ENCODE measurements at places on chromosomes 6 and 20. TPM values are rescaled to one million over a fixed set of nuclear protein-coding genes. Genes with fewer than 3 reads are reported as not detected.
A peak's percentile ranks its signal among the peaks of the same experiment; 100 is the strongest.

C6orf163 gene
- 2.0 TPM for total RNA-seq

PTPRK gene
- 6.4 TPM for total RNA-seq

DNA sequence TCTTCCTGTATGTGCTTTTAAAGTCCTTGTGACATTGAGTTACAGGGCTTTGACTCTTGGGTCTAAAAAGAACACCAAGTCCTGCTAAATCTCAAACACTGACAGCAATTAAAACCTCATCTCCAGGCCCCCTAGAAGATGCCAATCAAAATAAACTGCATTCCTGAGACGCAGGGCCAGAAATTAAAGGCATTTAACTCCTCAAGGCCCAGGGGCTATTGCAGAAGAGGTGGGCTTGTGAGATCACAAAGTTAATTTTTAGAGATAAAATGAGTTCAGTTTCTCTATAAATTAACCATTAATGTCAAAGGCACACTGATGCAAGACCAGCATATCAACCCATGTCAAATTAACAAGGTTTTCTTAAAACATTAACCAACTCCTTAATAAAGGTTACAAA is 145.6 kb upstream of the CARMIL1 start:
- H3K4me1 ChIP-seq, result peaks cover 42% of the 10 kb centered on the region
- peaks cover 42% of the 10 kb centered on the region for H3K36me3 ChIP-seq
- peak overlapping the region; percentile 82 for H3K4me3 ChIP-seq
- no peaks in the 10 kb centered on the region for H3K27me3 ChIP-seq
- H3K27ac ChIP-seq, result no peak overlapping the region

- no peaks in the 10 kb centered on the region for H3K36me3 ChIP-seq
- no peaks in the 10 kb centered on the region for H3K4me1 ChIP-seq
- no peaks in the 10 kb centered on the region for H3K27me3 ChIP-seq
- H3K4me3 ChIP-seq, result no peak overlapping the region
- DNase-seq, result no peak
- H3K27ac ChIP-seq, result no peak overlapping the region
Measured at GRCh38 chr20:8932192-8933165, 136.4 kb upstream of the PLCB4 start.

DNA sequence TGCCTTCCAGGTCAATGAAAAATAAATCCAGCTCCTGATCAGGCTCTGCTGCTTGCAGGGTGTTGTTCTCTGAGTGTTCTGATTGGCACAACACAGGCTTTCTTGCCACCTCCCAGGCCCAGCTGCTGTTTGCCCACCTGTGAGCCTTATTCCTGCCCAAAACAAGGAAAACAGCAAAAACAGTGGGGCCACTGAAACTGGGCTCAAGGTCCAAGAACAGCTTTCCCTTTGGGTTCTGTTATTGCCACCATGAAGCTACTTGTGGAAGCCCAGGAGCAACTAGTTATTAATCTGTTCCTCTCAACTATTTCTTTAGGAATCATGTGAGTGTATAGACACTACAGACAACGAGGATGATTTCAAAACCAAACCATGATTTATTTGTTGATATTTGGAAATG is 159.1 kb downstream of the PLCB1 start:
- no peak overlapping the region for H3K4me3 ChIP-seq
- H3K27ac ChIP-seq, result no peak overlapping the region
- H3K36me3 ChIP-seq, result no peaks in the 10 kb centered on the region
- no peaks in the 10 kb centered on the region for H3K27me3 ChIP-seq

DNA sequence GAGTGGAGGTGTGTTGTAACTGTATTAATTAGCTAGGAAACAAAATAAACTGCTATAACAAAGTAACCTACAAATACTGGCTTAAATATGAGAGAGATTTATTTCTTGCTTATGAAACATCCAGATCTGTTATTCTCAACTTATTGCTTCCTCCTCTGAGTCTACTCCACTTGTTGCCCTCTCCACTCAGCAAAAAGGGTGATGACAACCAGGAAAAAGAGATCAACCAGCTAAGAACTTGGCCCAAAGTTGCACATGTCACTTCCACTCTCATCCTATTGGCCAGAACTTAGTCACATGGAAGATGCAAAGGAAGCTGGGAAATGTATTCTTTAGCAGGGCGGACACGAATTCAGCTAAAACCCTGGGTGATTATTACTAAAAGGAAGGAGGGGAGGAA is 5.2 kb upstream of the TP53RK start:
- no peaks in the 10 kb centered on the region for H3K27me3 ChIP-seq
- H3K36me3 ChIP-seq, result no peaks in the 10 kb centered on the region
- DNase-seq, result no peak

- peak; percentile 33 for DNase-seq
- H3K4me1 ChIP-seq, result peaks cover 19% of the 10 kb centered on the region
- H3K27me3 ChIP-seq, result peaks cover 26% of the 10 kb centered on the region
Measured at GRCh38 chr6:44000164-44000842, 126.9 kb downstream of the MRPL14 start.

- H3K4me1 ChIP-seq, result no peaks in the 10 kb centered on the region
- H3K36me3 ChIP-seq, result no peaks in the 10 kb centered on the region
- peaks cover 15% of the 10 kb centered on the region for H3K27me3 ChIP-seq
- no peak overlapping the region for H3K27ac ChIP-seq
Measured at GRCh38 chr20:59673288-59673997, 69.1 kb downstream of the PHACTR3 start.

DNA sequence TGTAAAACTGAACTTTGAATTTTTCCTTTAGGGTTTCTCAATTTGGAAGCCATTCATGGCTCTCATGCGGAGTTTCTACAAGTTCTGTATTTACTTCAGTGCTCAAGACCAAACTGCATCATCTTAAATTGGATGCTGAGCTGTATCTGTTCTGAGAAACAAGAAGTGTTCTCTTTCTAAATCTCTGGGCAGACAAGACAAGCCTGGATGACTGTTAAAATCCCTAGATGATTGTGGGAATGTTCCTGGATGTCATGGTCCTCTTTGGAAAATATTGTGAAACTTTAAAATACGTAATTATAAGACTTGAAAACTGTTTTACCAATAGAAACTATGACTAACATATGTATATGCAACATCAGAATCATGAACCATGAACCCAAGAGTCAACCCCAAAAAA is 6.2 kb upstream of the GCM1 start:
- H3K4me1 ChIP-seq, result no peaks in the 10 kb centered on the region
- DNase-seq, result no peak
- H3K27ac ChIP-seq, result no peak overlapping the region
- H3K27me3 ChIP-seq, result peaks cover 8% of the 10 kb centered on the region
- H3K36me3 ChIP-seq, result no peaks in the 10 kb centered on the region

- H3K27ac ChIP-seq, result no peak overlapping the region
- peaks cover 61% of the 10 kb centered on the region for H3K27me3 ChIP-seq
- peaks cover 10% of the 10 kb centered on the region for H3K4me1 ChIP-seq
- peak overlapping the region; percentile 92 for H3K4me3 ChIP-seq
- H3K36me3 ChIP-seq, result no peaks in the 10 kb centered on the region
Measured at GRCh38 chr6:50815436-50816114, 3.1 kb upstream of the TFAP2B start.

DNA sequence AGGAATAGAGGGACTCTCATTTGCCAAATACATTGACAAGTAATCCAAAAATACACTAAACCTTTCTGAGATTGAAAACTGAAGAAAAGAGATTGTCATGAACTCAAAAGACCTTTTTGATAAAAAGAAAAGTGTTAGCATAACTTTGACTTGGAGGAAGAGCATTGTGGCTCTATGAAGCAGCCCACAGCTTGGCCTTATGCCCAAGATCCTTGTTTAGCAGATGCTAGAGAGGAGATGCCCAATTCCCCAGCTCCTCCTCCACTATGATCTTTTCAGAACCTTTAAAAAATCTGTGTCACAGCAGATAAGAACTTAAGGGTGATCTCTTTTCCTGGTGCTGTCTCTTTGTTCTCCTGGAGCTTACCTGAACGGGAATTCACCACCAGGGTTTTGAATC is 35.8 kb upstream of the IGF2R start:
- DNase-seq, result no peak
- no peaks in the 10 kb centered on the region for H3K27me3 ChIP-seq
- no peaks in the 10 kb centered on the region for H3K36me3 ChIP-seq
- peaks cover 33% of the 10 kb centered on the region for H3K4me1 ChIP-seq

- H3K36me3 ChIP-seq, result no peaks in the 10 kb centered on the region
- H3K27me3 ChIP-seq, result no peaks in the 10 kb centered on the region
- no peak overlapping the region for H3K27ac ChIP-seq
- DNase-seq, result no peak
Measured at GRCh38 chr6:52545406-52546119, 31.3 kb downstream of the TRAM2 start.

DNA sequence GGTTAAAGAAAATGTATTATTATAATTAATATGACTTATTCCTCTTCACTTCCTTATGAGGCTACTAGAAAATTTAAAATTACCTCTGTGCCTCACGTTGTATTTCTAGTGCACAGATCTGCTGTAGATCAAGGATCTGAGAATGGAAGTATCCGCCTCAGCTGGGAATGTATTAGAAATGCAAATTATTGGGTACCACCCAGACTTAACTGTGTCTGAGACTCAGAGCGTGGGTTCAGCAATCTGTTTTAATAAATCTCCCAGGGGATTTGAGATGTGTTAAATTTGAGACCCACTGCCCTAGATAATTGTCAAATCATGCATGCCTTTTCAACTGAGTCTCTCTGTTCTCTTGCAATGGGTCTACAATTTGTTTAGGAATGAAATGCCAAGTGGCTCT is 658.0 kb upstream of the NOX3 start:
- no peaks in the 10 kb centered on the region for H3K27me3 ChIP-seq
- peaks cover 4% of the 10 kb centered on the region for H3K4me1 ChIP-seq
- no peak for DNase-seq
- no peak overlapping the region for H3K27ac ChIP-seq
- no peaks in the 10 kb centered on the region for H3K36me3 ChIP-seq

DNA sequence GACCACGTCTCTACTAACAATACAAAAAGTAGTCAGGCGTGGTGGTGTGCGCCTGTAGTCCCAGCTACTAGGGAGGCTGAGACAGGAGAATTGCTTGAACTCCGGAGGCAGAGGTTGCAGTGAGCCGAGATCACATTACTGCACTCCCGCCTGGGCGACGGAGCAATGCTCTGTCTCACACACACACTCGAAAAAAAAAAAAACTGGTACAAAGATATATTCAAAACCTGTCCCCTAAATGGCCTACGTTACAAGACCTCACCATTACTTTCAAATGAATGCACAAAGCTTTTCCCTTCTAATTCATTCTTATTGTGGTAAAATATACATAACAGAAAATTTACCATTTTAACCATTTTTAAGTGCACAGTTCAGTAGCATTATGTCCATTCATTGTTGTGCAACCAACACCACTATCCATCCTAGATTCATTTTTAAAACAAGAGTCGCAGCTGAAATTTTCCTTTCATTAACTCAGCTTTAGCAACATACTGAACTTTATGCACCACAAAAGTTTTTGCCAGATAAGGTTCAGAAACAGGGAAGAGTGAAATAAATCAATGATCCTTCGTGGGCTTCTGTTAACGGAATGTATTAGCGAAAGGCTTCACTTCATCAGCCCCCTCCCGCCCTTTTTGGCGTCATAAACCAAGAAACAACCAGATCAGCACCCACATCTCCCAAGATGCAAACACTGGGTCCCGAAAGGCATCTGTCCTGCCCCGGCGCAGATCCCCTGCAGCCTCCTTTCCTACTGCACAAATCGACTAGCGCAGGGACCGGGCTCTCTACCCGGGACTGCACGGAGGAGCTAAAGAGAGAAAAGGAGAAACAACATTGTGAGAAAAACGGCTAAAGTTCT is 825 bp upstream of the FAM135A start:
- H3K4me3 ChIP-seq, result peak overlapping the region; percentile 98
- H3K4me1 ChIP-seq, result peaks cover 28% of the 10 kb centered on the region
- peaks cover 10% of the 10 kb centered on the region for H3K36me3 ChIP-seq
- peak overlapping the region; percentile 90 for H3K27ac ChIP-seq

PAQR8 gene
- total RNA-seq, result 14.6 TPM

Data from activated T-cell treated with anti-CD3 and anti-CD28 coated beads, Interleukin-2, amount 50 U/mL, for 72 hours (primary cell).